Dermis blood vessel endothelial cell (primary cell): ENCODE measurements at places on chromosomes 6 and 20. TPM values are rescaled to one million over a fixed set of nuclear protein-coding genes. Genes with fewer than 3 reads are reported as not detected.

GRCh38 chr6:166830185-166830890, 126.0 kb downstream of the RNASET2 start:
- no peak for DNase-seq

NKAIN4 gene
- total RNA-seq = not detected in 2 replicates

- DNase-seq = no peak
These were observed 39.8 kb upstream of the NAA20 start for GRCh38 chr20:19977373-19977770.

DNA sequence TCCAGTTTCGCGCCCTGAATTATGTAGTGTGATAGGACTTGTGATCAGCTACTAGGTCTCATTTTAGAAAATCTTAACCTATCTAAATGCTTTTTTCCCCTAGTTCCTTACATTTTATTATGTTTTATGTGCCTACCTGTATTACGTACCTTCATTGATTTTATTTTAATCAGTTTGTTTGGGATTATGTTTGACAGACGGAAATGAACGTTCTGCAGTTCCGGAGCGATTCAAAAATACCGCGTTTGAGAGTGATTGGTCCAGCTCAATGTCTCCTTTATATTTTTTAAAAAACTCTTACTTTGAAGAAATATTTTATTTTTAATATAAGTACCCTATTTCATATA, 114.3 kb upstream of the BTN3A2 start:
- peak; percentile 68 for DNase-seq

OR2J2 gene
- total RNA-seq = not detected in 2 replicates

- no peak for DNase-seq
These were observed 212.0 kb upstream of the SGK1 start for GRCh38 chr6:134529921-134530320.

- no peak for DNase-seq
These were observed 178.8 kb downstream of the ZFAND3 start for GRCh38 chr6:37998366-37998765.

DNA sequence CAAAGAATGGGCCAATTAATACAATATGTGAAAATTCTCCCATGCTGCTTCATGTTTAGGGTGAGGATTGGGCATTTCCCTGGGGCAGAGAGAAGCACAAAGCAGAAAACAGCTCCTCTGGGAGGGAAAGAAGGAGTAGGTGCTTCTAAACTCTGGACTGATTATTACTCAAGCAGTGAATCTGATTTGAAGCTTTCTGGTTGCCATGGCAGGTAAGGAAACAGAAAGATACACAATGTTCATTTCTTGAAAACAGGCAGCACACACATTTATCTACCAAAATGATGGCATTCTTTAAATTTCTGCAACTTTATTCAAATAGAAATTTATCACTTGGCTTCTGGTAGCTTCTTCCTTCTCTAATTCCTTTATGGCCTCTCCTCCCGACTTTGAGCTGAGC, 305.4 kb upstream of the CHD6 start:
- DNase-seq = no peak

- DNase-seq = no peak
These were observed 41.4 kb downstream of the MOXD1 start for GRCh38 chr6:132359886-132360285.

DNA sequence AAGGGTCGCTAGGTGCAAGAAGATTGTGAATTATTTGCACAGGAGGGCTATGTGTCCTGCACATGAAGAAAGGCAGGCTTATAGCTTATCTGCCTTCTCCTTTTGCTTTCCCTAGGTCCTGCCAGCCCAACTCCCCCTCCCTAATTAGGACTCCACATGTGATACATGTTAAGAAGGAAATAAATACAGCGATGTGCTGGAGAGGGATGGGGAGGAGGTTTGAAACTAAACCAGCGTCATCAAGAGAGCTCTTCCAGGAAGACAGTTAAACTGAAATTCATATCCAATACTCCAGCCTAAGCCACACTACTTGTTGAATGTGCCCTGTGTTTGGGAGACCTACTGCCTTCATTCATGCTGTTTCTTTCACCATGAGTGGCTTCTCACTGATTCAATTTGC, 34.9 kb upstream of the UTRN start:
- no peak for DNase-seq

DNA sequence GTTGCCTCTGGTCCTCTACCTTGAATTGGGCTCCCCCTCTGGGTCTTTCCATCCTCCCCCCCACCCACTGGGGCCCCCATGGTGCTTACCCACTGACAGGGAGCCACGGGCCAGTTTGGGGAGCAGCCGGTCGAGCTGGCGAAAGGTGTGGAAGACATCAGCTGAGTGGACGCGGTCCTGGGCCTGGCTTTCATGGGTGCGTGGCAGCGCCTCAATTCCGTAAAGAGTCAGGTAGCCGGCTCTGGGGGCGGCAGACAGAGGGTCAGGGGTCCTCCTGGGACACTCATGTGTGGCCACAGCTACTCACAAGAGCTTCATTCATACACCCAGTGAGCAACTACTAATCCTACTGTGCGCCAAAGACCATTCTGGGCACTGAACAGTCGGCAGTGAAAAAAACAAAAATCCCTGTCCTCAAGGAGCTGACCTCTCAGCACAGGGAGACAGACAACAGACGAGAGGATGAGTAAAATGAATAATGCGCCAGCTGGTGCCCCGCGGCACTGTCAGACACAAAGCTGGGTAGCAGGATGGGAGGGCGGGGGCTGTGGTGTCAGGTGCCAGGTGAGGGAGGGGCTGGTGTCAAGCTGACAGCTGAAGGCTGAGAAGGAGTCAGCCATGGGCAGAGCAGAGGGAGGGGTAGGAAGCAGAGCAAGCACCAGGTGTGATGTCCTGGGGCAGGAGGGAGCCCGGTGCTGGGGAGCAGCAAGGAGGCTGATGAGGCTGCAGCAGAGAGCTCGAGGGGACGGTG, 28.3 kb downstream of the PTGIS start:
- DNase-seq = no peak

DNA sequence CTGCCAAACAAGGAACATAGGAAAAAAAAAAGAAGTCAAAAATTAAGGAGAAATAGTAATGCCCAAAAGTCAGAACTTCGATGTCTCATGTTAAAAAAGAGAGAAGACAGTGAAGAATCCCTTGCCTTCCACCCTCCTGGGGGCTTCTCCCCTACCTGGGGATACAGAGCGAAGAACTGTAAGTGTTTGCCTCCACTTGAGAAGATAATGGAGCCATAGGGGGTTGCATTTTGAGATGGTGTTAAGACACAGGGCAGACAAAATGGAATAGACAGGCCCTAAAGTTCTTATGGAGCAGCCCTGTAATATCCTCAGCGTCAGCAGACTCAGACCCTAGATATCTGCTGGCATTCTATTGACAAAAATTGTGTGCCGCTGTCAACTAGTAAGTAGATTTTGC, 222.2 kb upstream of the MAP3K7 start:
- DNase-seq = no peak

DNA sequence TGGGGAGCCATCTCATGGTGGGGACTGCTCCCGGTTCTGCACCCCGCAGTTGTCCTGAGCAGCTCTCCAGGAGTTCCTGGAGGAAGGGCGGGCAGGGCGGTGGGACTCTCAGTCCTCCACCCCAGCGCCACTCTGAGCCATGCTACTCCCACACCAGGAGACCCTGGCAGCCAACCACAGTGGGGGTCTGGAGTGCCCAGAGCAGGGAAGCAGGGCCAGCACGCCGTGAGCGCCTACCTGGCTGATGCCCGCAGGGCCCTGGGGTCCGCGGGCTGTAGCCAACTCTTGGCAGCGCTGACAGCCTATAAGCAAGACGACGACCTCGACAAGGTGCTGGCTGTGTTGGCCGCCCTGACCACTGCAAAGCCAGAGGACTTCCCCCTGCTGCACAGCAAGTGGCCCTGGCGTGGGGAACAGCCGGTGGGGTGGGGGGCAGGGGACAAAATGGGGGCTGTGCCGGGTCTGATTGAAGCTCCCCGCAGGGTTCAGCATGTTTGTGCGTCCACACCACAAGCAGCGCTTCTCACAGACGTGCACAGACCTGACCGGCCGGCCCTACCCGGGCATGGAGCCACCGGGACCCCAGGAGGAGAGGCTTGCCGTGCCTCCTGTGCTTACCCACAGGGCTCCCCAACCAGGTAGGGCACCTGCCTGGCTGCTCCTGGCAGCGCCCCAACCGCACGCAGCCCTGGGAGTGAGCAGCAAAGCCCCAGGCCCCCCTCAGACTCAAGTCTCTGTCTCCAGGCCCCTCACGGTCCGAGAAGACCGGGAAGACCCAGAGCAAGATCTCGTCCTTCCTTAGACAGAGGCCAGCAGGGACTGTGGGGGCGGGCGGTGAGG, 1.6 kb upstream of the TNFRSF6B start:
- DNase-seq = no peak

DNA sequence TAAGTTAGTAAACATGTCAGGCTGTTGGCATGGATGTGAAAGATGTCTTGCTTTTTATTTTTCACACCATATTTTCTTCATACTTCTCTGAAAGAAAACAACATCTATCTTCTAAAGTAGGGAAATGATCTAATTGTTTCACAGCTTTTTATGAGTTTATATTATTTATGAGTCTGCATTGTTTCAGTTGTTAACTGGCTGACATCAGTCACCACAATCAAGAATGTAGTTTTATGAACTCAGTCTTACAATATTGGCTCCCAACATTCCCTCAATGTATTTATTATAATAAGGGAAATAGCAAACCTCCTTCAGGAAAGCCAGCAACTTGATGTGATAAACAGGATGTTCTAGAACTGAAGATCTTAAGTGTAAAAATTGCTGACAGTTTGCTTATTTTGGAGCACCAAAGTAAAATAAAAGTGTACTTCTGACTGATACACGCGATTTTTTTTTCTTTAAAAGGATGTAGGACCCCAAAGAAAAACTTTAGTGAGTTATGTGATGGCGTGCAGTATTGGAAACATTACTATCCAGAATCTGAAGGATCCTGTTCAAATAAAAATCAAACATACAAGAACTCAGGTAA, 106.0 kb downstream of the ADGRG6 start:
- peak; percentile 79 for DNase-seq

RBM12 gene
- 42.5 and 58.1 TPM in 2 replicates for total RNA-seq

- DNase-seq = peak; percentile 80
These were observed 54.3 kb downstream of the SYTL3 start for GRCh38 chr6:158703837-158704822.

DNA sequence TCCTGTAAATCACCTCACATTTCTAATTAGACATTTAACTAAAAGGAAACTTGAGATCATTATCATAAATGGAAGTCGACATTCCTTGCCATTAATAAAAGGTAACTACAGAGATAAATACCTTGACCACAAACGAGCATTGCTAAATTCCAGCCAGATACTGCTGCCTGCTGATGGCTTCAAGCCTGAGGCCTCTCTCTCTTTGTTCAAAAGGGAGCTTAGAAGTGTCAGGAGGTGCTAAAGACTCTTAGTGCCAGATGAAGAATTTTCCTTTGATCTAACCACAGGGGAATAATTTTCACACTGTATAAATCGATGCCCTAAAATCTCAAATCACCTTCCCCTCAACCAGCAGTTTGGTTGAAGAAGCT, 248.2 kb upstream of the PMEPA1 start:
- DNase-seq = no peak

NFATC2 gene
- 4.8 and 8.8 TPM in 2 replicates for total RNA-seq

- no peak for DNase-seq
These were observed 52.1 kb downstream of the IRF4 start for GRCh38 chr6:443621-444159.

DNA sequence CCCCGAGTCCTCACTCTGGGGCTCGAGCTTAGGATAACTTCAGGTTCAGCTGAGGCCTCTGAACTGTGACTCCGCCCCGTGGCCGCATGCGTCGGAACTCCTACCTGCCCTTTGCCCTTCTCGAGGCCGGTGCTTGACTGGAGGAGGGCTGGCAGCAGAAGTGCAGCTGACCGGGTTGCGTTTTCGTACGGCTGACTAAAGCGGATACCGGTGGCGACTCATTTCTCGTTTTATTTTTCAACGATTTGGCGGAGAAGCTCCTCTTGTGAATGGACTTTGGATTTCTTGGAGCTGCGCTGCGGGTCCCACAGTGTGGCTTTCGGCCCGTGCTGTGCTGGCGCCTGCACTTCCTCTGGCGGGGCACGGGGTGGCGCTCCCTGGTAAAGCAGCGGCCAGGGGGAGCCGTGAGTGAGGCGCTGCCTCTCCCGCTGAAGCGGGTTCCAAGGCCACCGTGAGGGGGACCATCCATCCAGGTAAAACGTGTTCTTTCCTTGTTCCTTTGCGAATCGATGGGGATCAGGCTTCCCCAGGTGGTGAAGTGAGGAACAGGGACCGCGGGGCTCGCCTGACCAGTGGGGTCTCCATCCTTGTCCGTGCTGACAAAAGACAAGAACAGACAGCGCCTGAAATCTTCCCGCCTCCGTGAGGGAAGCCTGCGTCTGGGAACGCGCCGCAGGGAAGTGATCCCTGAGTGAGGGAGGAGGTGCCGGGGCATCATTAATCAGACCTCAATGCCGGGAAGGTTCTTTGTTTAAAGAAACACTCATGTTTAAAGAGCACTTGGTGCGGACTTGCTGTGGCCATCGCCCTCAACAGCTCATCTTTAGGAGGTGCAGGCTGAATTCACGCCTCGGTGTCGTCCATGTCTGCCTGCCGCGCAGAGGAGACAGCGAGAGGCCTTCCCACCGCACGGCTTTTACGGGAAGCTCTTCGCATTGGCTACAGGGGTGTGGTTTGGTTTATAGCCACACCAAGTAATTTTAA, 38.8 kb downstream of the ERMARD start:
- DNase-seq = peak; percentile 77

DNA sequence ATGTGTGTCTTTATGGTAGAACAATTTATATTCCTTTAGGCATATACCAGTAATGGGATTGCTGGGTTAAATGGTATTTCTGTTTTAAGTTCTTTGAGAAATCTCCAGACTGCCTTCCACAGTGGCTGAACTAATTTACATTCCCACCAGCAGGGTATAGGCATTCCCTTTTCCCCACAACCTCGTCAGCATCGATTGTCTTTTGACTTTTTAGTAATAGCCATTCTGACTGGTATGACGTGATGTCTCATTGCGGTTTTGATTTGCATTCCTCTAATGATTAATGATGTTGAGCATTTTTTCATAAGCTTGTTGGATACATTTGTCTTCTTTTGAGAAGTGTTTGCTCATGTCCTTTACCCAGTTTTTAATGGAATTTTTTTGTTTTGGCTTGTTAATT, 5.3 kb upstream of the TASP1 start:
- no peak for DNase-seq

STX11 gene
- 16.7 and 17.2 TPM in 2 replicates for total RNA-seq

BMP6 gene
- total RNA-seq = 234 TPM in 2 replicates

- DNase-seq = no peak
These were observed 218.6 kb upstream of the PMEPA1 start for GRCh38 chr20:57928181-57928967.

MYLIP gene
- total RNA-seq = 28.4 and 54.8 TPM in 2 replicates

- no peak for DNase-seq
These were observed 459.9 kb downstream of the BCKDHB start for GRCh38 chr6:80566361-80566760.

ZKSCAN3 gene
- 6.3 and 9.7 TPM in 2 replicates for total RNA-seq

PI16 gene
- total RNA-seq = not detected in 2 replicates

DNA sequence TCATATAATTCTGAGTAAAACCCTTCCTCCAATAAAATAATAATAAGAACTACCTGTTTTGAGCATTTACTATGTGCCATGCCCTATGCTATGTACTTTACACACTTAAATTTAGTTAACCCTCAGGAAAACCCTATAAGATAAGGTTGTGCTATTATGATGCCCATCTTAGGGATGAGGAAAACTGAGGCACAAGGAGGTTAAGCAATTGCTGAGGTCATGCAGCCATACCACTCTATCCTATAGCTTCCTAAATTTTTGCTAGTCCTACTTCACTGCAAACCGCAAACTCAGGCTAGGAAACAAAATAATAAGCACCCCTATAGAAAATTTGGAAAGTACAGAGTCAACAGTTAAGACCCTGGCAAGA, 38.9 kb upstream of the GFOD1 start:
- DNase-seq = no peak
